ENCODE measurements at places on chromosomes 12 and 14.

GRCh38 chr14:61183196-61183885 is 97.8 kb downstream of the TMEM30B start:
- no peak for DNase-seq

- no peak for DNase-seq
These were observed 8.0 kb upstream of the TXNRD1 start for GRCh38 chr12:104207416-104208205.

- peak; percentile 52 for DNase-seq
These were observed 151.5 kb downstream of the PRKCH start for GRCh38 chr14:61472801-61473376.

- DNase-seq = no peak
These were observed 37.7 kb downstream of the NCOR2 start for GRCh38 chr12:124529565-124530276.

- DNase-seq = no peak
These were observed 1.1 kb downstream of the NCAPD2 start for GRCh38 chr12:6494968-6495367.

GRCh38 chr14:93050761-93051160 is 65.0 kb downstream of the ITPK1 start:
- no peak for DNase-seq

DNA sequence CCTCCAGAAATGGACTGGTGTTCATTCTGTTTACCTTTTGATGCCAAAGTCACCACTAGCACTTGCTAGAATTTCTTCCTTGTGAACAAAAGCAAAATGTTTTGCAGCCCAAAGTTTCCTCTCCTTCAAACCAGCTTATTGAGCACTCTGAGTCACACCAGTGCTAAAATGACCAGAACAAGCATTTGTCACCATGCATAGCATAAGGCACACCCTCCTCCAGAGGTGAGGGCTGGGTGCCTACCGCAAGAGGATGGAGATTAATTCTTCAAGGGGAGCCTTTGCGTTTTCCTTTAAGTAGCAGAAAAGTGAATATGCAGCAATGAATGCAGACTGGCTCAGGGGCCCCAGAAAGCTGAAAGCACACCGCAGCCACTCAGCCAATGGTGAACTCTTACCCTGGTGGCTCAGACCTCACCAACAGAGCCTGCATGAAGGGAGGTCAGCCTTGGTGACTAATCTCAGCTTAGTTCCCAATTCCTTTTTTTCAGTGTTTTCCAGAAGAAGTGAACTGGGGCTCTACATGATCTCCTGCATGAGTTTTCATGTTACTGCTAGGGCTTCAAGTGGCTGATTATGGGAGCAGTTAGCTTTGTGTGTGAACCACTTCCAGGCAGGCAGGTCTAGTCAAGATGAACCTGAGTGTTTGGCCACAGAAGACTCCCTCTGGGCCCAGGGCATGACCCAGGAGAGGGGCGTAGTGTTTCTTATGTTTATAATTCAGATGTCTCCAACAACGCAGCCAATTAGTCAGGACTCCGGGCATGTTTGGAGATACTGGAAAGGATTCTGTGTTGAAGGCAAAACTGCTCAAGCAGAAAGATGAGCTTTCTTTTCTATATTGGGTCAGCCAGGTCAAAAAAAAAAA is 96.3 kb downstream of the PAX9 start:
- no peak for DNase-seq

GRCh38 chr14:100841761-100842403 is 16.0 kb downstream of the MEG3 start:
- no peak for DNase-seq

DNA sequence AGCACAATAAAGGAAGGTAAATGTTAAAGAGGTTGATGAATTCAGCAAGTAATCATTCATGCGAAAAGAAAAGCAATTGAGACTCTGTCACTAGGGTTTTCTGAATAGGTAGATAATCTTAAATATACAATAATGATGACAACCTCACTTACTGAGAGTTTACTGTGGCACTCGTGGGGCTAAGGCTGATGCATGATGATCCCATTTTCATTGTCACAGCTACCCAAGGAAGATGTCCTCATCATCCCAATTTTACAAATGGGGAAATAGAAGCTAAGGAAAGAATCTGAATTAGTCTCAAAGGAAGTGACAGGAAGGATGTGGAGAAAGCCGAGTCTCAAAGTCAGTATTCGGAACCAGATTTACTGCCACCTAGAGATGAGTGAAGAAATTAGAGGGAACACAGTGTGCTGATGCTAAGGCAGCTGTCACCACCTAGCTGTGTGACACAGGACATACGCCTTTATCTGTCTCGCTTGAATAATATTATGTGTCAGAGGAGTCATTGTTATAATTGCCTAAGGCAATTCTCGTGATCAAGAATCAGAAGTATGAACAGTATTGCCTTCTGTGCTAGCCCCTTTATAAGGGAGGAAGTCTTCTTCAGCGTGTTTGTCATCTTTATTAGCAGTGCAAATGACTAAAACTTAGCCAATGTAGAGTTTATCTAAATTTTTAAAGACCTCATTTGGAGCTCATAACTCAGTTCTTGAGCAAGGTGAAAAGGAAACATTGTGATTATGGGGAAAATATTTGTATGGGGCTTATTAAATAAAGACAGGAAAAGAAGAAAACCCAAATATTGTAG is 63.2 kb downstream of the ERGIC2 start:
- DNase-seq = peak; percentile 63

GRCh38 chr12:68480526-68480925 is 130.2 kb upstream of the RAP1B start:
- DNase-seq = no peak

DNA sequence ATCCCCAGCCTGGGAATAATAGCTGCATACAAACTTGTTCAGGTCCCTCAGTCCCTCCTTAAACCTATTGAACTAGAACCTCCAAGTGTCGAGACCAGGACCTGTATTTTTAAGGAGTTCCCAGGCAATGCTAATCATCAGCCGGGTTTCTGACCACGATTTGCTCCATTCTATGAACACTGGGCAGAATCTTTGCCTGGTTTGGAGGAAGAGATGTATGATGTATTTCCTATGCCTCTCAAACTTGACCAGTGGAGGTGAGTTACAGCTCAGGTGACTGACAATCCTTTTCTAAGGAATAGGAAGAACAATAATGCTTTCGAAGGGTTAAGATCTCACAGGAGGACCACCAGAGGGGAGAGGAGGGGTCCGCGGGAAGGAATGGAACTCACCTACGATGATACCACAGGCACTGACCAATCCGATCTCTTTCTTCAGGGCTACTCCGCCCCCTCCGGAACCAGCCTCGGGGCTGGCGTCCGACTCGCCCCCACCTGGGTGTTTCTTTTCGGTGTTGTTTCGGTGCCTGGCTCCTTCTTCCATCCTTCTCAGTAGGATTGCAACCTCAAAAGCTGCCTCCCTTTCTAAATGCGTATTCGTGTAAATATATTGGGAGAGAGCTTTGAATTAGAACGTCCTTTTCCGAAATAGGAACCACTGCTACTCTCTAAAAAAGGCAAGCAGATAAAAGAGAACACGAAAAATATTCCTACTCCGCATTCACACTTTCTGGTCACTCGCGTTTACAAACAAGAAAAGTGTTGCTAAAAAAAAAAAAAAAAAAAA is 895 bp downstream of the SLC7A8 start:
- peak; percentile 30 for DNase-seq

- DNase-seq = no peak
These were observed 6.7 kb upstream of the BDKRB2 start for GRCh38 chr14:96197969-96198368.

- DNase-seq = no peak
These were observed 32.1 kb upstream of the PTGDR start for GRCh38 chr14:52235434-52235833.

GRCh38 chr14:81434230-81434629 is 34.1 kb upstream of the STON2 start:
- DNase-seq = no peak

DNA sequence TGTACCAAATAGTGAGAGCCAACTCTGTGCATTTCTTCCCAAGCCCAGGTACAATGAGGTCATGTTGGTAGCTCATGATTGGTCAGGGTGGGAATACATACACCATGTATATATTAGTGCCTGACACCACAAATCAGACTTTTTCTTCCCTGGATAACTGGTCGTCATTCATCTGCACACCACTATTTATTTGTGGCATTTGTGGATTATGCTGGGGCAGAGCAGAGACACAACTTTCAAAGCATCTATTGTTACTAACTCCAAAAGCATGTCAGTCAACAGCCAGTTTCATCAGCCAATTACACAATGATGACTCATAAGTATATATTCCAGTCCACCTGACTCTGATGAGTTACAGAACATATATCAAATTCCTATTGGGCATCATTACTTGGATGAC is 181.7 kb downstream of the ADAMTS20 start:
- DNase-seq = no peak

DNA sequence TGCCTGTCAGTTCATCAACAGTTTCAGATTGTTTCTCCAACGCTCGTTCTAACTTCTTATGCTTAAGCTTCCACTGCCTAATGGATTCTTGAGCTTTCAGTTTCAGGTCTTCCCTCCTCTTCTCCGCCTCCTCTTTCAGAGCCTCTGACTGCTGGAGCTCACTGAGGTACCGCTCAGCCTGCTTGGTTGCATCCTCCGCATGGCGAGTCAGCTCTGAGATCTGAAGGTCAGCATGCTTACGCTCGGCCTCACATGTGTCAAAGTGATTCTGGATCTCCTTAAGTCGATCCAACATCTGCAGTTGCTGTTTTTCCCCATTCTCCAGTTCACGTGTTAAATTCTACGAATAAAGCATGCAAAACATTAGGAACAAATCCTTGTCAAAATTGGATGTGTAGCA is 148.8 kb downstream of the CEP128 start:
- DNase-seq = no peak

DNA sequence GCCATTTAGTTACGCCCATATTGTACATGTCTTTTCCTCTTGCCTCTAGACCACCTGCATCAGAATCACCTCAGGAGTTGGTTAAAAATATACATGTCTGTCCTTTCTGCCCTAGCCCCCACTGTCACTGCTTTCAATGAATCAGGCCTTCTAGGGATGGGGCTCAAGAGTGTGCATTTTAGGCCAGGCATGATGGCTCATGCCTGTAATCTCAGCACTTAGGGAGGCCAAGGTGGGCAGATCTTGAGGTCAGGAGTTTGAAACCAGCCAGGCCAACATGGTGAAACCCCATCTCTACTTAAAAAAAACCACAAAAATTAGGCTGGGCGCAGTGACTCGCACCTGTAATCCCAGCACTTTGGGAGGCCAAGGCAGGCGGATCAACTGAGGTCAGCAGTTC is 13.6 kb upstream of the TMED10 start:
- no peak for DNase-seq

DNA sequence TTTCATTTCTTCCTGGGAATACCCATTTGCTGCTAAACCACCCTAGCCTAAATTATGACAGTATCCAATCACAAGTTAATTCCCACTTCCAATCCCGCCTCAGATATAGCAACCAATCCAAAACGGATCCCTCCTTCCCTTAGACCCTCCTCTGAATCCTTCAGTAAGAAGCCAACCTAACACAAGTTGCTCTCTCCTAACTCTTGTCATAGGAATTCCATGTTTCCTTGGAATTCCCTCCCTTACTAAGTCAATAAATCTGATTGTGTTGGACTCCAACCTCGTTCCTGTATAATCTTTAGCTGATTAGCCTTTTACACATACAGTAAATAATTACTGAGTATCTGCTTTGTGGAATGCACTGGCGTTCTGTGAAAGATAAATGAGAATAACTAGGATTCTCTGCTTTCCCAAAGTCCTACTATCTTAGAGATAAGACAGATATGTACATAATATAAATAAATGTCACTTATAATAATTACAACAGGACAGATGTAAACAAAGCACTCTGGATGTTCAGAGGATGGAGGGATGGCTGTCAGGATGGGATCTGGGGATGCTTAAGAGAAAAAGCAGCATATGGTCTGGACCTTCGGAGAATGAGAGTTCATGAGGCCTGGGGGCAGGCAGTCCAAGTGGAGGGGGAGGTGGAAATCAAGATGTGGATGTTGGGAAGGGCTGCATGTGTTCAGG is 185.8 kb upstream of the SOX5 start:
- no peak for DNase-seq

DNA sequence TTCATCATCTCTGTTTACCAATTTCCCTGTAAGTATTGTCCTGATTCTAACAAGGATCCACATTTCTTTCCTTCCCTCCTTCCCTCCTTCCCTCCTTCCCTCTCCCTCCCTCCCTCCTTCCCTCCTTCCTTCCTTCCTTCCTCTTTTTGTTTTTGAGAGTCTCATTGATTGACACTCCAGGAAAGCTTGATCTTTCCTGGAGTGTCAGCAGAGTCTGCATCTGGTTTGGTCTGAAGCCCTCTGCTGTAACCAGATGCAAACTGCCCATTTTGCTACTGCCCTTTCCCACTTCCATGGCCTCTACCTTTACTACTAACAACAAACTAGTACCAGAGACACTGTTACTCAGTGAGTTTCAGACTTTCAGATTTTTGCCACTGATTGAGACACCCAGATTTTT is 14.4 kb upstream of the OR6C65 start:
- no peak for DNase-seq

- no peak for DNase-seq
These were observed 56.1 kb upstream of the DDX11 start for GRCh38 chr12:31017535-31017934.

GRCh38 chr12:108875682-108876361 is 4.1 kb upstream of the DAO start:
- no peak for DNase-seq

DNA sequence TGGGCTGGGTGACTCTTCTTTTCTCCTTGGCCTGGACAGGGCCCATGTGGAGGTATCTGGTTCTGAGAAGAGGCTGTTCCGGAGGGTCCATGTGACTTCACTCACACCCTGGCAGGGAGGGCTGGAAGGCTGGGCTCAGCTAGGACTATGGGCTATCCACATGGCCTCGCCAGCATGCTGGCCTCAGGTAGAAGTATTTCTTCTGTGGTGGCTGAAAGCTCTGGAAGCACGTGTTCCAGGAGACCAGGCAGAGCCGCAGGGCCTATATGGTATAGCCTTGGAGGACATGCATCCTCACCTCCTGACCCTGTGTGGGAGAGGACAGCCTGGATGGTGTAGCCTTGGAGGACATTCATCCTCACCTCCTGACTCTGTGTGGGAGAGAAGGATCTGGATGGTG is 38.2 kb upstream of the FZD10 start:
- DNase-seq = no peak

DNA sequence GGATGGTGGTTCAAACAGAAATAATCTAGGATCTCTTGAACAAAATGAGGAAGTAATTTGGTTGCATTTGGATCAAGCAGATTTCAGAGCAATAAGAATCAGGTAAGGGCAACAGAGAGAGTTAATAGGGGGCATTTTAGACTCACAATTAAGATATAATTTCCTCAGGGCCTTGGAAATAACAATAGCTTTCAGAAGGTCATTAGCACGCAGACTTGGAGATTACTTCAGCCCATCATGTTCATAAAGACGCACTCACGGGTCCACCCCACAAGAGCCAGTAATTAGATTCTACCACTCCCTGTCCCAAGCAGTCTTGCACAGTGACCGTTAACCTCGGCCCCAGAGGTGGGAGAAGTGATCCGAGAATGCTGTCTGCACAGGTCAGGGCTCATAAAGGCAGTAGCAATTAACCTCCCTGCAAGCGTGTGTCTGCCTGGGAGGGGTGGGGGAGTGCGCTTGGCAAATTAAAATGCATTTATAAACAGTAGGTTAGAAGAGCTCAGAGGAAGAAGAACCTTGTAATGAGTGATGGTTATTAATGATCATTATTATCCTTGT is 125.7 kb upstream of the CCDC196 start:
- no peak for DNase-seq

GRCh38 chr14:74627076-74627475 is 15.0 kb upstream of the LTBP2 start:
- DNase-seq = no peak
